ENCODE measurements at places on chromosomes 3 and 15.
A peak's percentile ranks its signal among the peaks of the same experiment; 100 is the strongest.

DNA sequence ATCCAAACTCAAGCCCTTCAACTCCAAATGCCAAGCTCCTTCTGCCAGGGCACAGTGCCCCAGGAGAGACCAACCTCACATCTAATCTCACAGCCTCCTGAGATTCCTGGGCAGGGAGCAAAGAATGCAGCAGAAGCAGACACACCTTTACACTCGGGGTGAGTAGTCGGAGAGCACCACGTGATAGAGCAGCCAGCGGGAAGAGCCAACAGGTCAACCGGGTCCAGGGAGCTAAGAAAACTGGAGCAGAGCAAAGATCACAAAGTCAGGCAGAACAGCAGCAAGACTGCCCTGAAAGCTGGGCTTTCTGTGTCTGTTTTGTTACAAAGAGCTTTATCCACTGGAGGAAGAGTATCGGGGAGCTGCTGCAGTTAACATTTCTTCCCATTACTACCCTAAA, 4.2 kb downstream of the B3GALNT1 start:
- no peak for DNase-seq

- DNase-seq, result no peak
Observed at GRCh38 chr15:41231422-41232226, 556 bp downstream of the CHP1 start.

DNA sequence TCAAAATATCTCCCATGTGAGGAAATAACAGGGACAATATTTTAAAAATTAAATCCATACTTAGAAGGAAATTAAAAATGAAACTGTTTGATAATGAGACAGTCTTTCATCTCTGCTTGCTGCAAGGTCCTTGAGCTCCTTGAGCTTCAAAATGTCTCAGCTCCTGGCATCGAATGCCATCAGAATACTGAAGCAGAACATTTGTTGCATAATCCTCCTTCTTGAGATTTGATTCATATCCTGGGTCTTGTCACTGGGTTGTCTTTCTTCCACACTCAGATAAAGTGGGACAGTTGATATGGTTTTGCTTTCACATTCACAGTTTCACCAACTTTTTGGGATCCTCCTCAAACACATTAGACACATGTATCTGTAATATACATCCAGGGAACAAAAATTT, 27.8 kb downstream of the COL8A1 start:
- DNase-seq, result no peak

DNA sequence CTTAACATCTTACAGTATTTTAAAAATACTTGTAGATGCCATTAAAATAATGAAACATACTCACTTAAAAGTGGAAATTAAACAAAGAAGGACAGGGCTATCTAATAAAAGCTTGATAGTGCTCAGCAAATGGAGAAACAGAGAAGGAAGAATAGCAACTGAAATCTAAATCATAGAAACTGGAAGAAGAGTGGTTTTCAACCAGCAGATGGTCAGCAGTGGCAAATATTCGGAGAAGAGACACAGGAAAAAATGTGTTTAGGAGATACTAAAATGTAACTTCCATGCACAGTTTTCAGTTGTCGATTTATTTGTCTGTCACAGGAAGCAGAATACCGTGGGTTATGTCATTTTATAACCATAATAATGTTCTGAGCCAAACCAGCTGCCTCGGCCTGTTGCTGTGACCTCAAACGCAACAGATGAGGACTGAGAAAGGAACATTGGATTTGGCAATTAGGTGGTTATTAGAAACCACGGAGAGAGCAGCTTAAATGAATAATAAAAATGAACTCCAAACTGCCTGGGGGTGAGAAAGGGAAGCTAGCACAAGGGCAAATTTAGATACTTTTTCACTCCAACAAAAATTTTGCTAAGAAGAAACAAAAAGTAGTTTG, 246.6 kb upstream of the KCNMB2 start:
- no peak for DNase-seq

- no peak for DNase-seq
Observed at GRCh38 chr3:172856795-172857742, 106.5 kb downstream of the ECT2 start.

DNA sequence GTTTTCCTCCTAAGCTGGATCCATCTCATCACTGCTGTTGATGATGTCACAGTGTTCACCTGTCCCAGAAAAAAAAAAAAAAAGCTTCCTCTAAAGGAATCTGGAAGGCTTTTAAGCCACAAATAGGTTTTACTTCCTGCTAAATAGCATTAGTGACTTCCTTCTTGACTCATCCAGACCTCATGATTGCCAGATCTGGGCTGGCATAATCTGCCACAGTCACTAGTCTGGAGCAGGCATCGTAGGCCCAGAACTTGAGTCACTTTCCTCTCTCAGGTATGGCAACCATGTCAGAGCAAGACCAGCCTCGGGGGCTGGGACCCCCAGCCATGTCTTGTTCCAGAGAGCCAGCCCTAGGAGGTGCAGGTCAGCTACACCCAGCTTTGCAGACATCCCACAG, 266.5 kb upstream of the CADM2 start:
- DNase-seq, result no peak

- no peak for DNase-seq
Observed at GRCh38 chr15:99211926-99212325, 37.5 kb downstream of the TTC23 start.

GRCh38 chr3:121690777-121691405, 30.2 kb upstream of the HCLS1 start:
- DNase-seq, result no peak

DNA sequence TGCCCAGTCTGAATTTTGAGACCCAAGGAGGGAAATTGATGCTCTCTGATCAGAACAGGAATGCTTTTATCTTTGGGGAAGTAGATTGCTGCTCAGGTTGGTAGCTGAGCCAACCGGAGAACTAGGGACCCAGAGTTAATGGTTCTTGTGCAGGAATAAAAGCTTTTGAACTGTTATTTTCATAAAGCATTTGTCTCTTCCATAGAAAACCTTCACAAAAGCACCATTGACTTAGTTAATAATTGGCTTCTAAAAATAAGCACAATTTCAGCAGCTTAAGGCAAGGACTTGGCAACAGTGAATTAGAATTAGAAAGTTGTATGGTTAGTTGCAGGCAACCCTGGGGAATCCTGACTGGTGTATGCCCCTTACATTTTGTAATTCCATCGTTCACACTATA, 53.8 kb downstream of the MAP2K1 start:
- no peak for DNase-seq

- DNase-seq, result no peak
Observed at GRCh38 chr15:82624008-82624407, 23.2 kb downstream of the CPEB1 start.

DNA sequence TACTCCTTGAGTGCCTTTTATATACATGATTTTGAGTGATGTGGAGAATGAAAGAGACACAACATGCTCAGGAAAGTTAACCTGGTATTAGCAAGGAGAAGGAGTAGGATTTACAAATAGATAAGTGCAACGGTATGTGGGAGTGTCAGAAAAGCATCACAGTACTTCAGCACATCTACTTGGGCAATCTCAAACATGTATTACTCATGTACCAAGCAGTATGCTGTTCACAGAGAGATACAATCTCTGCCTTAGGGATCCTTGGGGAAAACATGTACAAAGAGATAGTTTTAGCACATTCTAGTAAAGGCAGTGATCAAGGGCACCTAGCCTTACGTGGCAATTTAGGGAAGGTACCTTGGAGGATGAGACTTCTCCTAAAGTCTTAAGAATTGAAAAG, 146.5 kb downstream of the FILIP1L start:
- no peak for DNase-seq

GRCh38 chr15:88331291-88331690, 74.8 kb upstream of the NTRK3 start:
- no peak for DNase-seq

DNA sequence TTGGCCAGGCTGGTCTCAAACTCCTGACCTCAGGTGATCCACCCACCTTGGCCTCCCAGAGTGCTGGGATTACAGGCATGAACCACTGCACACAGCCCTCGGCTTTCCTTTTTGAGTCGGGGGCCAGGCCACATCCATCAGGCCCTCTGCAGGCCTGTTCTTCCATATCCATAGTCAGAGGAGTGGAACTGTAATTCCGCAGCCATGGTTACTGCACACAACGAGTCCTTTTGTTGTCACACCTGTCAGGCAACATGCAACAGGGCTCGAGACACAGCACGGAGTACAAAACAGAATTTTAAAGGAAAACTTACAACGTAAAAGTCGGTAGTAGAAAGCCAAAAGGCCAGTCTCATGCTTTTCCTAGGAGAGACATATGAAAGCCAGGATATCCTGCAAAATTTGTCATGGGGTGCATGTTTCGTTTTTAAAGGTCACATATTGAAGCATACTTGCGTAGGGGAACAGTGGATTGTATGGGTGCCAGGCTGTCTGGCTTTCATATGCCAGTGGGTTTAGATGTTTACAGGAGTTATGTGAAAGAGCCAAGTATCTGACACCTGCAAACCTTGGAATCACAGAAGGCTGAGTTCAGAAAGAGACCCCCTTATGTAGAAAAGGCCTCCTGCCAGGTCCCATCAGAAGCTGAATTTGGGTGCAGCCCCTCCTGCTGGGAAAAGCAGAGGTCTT, 63.2 kb upstream of the LPP start:
- DNase-seq, result no peak

DNA sequence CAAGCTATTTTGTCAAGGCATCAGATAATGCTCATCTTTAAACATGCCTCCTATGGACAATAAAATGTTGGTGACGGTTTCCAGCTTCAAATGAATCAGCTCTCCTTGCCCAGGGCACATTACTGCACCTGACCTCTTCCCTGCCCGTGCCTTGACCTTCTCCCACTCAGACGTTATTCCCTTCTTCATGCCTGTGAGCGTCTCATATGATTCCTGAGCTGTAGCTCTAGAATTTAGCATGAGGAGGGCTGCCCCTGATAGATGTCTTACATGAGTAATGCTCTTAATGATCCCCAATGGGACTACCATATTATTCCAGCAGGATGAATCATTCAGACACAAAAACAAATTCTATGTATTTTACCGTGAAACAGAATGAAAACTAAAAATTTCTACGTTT, 762.7 kb downstream of the ROBO1 start:
- DNase-seq, result no peak

- DNase-seq, result no peak
Observed at GRCh38 chr15:98393471-98393870, 254.9 kb upstream of the IGF1R start.

DNA sequence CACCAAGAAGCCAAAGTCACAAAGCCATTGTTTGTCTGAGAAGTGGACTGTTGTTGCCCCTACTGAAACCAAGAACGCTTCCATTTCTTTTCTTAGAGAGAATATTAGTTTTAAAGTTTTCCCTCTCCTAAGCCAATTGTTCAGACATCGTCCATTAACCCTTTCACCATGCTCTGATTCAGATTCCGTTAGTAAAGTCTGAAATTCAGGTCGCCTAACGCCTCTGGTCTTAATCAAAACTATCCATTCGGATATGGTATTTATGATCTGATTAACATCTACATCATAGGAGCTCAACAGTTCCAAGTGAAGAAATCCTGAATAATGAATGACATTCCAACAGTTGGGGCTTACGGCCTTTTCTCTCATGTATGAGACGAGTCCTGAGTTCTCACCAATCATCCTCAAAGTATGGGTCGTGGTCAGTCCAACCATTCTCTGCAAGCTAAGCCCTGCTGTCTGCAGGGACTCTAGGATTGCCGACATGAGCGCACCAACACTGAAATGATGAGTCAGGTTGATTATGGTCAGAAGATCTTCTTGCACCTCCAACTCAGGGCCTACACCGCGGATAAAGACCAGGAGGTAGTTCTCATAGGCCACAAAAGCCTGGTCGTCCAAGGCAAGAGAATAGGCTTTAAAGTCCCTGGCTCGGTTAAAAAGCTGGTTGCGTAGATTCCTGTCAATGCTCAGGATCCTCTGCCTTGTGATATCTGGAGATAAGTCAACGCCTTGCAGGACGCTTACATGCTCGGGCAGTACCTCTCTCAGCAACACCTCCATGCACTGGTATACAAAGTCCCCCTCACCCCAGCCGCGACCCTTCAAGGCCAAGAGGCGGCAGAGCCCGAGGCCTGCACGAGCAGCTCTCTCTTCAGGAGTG, 767 bp downstream of the EPM2AIP1 start:
- DNase-seq, result peak; percentile 15

DNA sequence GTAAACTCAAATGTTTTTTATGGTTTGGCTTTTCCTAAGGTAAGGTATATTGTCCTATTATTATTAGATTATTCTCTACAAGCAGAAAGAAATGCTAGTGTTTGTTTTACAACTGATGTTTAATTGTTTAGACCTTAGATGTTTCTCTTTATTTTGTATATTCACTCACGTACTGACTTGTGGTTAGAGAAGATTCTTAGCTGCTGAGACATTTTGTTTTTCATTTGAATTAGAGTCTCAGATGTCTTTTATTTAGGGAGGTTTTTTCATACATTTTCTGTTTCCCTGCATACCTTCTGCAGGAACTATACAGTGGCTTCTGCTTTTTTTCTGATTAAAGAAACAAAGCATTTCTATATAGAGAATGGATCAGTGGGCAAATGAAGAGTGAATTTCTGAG, 110.9 kb downstream of the MYRIP start:
- DNase-seq, result no peak

GRCh38 chr15:75235051-75235673, 23.0 kb upstream of the GOLGA6C start:
- DNase-seq, result no peak

GRCh38 chr15:60839510-60840211, 360.7 kb upstream of the ICE2 start:
- DNase-seq, result no peak

DNA sequence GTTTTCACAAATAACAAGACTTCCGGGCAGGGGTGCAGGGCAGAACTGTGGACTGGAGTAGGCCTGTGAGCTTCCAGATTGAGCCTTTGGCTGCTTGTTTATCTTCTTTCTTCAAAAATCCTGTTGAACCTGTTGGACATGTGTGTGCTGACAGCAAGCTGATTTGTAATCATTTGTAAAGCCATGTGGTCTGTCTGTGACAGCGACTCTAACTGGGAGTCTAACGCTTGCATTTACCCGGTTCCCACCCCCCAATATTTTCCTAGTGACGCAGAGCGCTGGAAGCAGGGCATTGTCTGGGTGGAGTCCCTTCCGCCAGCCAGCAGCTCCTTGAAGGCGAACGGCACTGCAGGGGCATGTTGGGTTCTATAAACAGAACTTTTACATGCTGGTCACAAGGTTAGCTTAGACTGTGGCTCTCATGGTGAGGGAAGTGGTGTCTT, 85.7 kb upstream of the MYZAP start:
- no peak for DNase-seq

DNA sequence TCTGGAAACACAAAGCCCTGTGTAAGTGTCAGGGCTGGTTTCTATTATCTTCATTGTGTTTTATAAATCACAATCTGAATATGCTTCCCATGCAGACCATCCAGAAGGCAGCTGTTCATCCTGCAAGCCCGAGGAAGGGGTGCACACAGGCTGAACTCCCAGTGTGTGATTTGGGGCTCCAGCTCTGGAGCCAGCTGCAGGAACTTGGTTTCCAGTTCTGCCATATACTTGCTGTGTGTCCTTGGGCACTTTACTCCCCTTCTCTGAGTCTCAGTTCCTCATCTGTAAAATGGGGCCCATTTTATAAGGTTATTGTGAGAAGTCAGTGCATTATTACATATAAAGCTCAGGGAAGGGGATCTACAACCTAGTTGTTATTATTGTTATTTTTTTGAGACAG, 22.6 kb downstream of the CYP8B1 start:
- DNase-seq, result no peak

Data from posterior cingulate gyrus (tissue), 11 donors.